ENCODE measurements at places on chromosomes 3 and 15. TPM values are rescaled to one million over a fixed set of nuclear protein-coding genes. Genes with fewer than 3 reads are reported as not detected.

- DNase-seq: no peak
Observed at GRCh38 chr3:11254876-11255275, 17.3 kb upstream of the ATG7 start.

The ENTPD3 gene
- 0.83 TPM for total RNA-seq

GRCh38 chr15:31160740-31161495 lies 59.4 kb upstream of the TRPM1 start:
- no peak for DNase-seq

The TRAIP gene
- 0.37 TPM for total RNA-seq

- DNase-seq: no peak
Observed at GRCh38 chr15:52232327-52232726, 41.1 kb upstream of the GNB5 start.

GRCh38 chr15:33125894-33126537 lies 68.5 kb downstream of the FMN1 start:
- DNase-seq: no peak

The CCDC80 gene
- total RNA-seq: 130 TPM

DNA sequence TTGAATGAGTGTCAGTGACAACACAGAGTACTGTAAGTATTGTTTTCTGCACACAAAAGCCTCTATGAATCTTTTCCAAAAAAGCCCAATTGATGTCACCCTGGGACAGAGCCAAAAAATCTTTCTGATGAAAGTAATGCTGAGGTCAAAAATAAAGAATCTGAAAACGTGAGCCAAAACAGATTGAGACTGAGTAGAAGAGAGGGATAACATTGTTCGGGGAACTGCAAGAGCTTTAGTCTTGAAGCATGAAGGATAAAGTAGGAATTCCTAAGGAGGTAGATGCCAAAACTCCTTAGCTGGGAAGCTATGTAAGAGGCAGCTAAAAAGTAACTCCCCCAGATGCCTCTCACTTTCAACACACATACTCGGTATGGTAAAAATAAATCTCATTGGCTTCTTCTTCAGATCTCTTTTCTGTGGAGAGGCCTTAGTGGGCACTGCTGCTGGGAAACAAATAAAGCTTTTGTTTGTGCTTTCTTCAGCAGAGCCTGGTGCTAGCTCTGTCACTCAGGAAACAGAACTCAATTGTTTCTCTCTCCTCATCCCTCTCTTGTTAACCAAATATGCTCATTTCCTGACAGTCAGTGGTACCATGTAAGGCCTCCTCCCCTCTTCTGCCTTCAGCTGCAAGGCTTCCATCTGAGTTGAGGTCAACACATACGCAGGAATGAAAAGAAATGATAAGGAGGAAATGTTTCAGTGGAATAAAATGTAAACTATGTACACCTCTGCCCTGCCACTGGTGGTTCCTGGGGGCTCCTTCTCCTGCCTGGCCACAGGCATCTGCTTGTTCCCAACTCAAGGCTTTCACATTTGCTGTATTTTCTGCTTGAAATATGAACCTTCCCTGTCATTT lies 58.1 kb downstream of the CD200 start:
- DNase-seq: no peak

The SLC38A3 gene
- 13.2 TPM for total RNA-seq

DNA sequence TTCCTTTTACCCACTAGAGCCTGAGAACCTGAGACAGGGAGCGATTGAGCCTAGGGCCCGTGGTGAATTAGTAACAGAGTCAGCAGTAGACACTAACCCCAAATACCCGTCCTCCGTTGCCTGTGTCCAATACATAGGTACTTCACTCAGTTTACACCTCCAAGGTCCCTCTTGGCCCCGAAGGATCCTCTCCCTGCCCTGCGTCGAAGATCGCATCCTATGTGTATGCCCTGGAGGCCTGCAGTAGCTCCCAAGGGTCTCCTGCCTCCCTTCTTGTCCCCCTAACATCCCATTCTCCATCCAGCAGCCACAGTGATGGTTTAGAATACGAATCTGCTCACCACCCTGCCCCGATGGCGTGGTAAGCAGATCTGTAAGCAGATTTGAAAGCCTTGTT lies 67.0 kb downstream of the ISG20 start:
- DNase-seq: no peak

The CASR gene
- total RNA-seq: not detected

DNA sequence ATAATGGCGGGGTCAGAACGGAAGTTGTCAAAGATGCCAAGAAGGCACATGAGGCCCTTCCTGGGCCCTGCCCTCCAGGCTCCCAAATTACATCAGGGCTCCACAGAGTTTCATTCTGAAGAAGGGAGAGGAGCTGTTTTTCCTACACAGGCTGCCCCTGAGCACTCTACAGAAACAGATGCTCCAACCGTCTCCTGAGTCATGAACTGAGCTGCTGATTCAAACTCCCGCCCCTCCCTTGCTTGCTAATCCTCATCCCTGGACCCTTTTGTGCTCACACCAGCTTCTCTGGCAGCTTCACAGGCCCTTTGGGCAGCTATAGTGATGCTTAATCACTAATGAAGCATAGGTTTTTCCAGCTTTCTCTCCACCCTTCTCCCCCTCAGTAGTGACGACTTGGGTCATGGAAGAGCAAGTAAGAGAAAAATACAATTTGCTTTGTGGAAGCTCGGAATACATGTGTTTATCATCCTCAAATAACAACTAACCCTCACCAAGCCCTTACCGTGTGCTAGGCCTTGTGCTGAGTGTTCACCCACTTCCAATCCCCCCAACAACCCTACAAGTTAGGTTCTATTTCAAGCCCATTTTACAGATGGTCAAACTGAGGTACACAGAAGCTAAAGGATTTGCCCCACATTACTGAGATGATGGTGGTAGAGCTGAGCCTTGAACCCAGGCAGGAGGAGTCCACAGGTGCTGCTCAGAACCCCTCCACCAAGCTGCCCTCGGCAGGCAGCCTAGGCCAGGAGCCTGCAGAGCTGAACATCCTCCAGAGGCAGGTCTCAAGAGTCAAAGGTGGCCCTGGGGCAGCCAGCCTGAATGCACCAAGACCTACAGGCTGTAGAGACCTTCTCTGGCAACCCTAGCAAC lies 21.9 kb downstream of the MEGF11 start:
- no peak for DNase-seq

GRCh38 chr15:22963641-22964040 lies 16.5 kb downstream of the CYFIP1 start:
- DNase-seq: no peak

Measured in heart left ventricle (tissue), 16 donors.